Endothelial cell (in vitro differentiated cells): ENCODE measurements at places on chromosomes 7 and 10.

DNA sequence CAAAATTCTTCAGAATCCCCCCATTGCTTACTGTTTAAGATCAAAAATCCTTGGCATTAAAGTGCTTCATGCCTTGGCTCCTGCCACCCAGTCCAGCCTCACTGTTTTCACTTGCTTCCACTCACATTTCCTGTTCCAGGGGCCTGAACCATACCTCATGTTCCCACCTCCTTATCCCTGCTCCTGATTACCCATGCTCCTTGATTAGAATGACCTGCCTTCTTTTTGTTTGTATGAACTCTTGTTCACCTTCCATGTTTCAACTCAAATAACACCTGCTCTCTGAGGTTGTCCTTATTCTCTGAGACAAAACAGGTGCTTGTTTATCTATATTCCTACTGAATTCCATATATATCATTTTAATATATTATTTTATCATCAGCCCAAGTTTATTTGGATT is 77.1 kb upstream of the VSTM2A start:
- DNase-seq, result no peak

DNA sequence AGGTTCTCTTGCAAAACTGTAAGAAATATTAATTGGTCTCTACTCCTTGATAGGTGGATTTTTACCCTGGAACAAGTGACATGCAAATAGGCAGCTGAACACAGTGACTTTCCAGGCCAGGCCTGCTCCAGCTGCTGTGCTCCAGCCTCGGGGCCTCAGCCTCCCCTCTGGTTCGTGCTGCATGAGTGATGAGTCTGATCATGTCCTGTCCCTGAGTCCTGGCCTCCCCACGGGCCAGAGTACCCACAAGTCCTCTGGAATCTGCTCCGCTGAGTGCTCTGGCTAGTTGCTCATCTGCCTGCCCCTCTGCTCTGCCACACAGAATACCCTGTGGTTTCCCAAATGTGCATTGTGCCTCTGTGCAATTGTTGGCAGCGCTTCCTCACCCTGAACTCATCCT is 80.1 kb upstream of the PDZD8 start:
- no peak for DNase-seq

- no peak for DNase-seq
Observed at GRCh38 chr7:15679306-15679705, 7.2 kb downstream of the MEOX2 start.

DNA sequence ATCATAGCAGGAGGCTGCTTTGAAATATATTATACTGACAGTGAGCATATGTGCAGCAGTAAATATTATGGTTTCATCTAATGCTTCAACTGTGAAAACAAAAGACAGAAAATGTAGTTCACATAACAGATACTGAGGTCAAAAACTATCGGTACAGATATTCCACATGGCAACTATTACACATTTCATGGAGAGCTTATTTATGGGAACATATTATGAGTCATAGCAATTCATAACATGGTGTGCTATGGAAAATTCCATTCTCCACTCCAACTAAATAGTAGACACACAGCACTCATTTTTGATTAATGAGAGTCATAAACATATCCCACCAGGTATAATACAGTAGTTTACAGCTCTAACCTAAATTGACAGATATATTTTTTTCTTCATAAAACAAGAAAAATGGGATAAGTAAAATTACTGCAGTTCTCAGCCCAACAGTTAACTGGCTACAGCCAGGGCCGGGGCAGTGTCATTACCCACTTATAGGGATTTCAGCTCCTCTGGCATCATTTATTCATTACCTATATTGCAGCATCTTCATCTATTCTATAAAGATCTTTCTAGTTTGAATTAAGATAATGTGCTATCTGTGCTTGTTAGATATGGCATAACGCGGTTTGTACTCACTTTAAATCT is 475.6 kb upstream of the KLF6 start:
- DNase-seq, result no peak

GRCh38 chr7:11648101-11648500 is 183.9 kb downstream of the THSD7A start:
- DNase-seq, result no peak

- no peak for DNase-seq
Observed at GRCh38 chr10:110612629-110613028, 31.5 kb upstream of the RBM20 start.

GRCh38 chr7:34074421-34074820 is 169.1 kb downstream of the BMPER start:
- no peak for DNase-seq

GRCh38 chr10:58573144-58573543 is 60.5 kb downstream of the BICC1 start:
- no peak for DNase-seq

DNA sequence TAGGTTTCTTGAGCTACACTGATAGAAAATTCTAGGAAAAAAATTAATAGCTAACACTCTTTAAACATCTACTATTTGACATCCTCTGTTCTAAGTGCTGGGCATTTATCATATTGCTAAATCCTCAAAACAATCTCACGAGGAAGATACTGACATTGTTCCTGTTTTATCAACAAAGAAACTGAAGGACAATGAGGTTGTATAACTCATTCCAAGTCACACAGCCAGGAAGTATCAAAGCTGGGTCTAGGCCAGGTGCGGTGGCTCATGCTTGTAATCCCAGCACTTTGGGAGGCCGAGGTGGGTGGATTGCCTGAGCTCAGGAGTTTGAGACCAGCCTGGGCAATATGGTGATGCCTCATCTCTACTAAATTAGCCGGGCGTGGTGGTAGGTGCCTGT is 51.6 kb upstream of the IL6 start:
- no peak for DNase-seq

GRCh38 chr7:142308326-142308725 is 50.5 kb upstream of the PRSS58 start:
- no peak for DNase-seq

DNA sequence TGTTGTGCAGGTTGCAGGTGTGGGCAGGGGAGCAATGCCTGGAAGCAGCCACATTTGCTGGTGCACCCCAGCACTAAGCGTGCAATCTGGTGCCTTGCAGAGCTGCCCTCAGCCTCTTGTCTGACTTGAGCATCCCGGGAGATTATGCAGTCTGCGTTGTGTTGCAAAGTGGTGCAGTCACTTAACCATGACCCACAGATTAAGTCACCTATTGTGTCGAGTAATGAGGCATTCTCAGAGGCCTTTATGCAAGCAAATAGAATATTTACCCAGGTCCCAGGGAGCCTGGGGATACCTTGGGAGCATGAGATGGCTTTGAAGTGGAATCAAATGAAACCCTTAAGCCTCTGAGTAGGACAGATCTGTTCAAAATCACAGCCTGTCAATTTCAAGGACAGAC is 529.0 kb downstream of the TYW1 start:
- DNase-seq, result no peak

DNA sequence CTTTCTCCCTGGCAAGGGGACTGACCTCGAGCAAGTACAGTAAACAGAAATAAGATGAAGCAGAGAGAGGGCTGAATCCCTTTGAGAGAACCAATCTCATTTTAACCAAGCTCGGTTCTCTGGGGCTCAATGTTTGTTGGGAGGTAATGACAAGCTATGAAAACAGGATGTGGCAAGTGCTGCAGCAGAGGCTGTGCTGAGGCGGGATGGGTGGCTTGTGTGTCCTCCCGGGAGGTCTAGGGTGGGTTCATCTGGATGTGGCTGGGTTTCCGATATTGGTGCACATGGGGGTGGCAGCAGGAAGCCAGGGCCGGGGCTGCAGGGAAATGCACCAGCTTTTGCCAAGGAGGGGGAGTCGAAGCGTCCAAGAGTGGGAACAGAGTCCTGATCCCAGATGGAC is 84.5 kb downstream of the AOAH start:
- DNase-seq, result no peak

- no peak for DNase-seq
Observed at GRCh38 chr10:121242741-121243608, 355.3 kb downstream of the FGFR2 start.

GRCh38 chr10:56319386-56319785 is 41.7 kb downstream of the ZWINT start:
- DNase-seq, result no peak

DNA sequence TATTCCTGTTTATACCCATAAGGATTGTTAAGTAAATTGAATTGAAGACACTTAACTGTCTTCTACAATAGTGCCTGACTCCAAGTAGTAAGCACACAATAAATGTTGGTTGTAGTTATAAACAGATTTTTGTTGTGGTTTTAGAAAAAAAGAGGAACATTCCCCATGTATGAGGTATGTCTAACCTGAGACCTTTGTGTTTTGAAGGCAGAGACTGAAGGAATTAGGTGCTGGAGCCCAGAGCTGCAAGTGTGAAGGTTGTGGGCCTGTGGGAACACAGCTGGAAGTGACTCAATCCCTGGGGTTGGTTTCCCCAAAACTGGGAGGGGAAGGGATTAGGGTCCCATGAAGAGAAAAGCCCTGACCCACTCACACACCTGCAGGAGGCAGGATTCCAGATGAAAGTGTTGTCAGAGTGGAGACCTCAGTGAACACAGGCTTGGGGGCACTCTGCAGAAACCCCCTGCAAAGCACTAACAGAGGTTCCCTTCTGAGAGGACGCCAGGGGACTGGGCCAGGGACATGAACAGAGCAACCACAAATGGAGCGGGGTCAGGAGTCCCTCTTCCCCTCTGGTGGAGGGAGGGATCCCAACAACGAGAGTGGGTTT is 265.1 kb upstream of the KLF14 start:
- DNase-seq, result no peak

DNA sequence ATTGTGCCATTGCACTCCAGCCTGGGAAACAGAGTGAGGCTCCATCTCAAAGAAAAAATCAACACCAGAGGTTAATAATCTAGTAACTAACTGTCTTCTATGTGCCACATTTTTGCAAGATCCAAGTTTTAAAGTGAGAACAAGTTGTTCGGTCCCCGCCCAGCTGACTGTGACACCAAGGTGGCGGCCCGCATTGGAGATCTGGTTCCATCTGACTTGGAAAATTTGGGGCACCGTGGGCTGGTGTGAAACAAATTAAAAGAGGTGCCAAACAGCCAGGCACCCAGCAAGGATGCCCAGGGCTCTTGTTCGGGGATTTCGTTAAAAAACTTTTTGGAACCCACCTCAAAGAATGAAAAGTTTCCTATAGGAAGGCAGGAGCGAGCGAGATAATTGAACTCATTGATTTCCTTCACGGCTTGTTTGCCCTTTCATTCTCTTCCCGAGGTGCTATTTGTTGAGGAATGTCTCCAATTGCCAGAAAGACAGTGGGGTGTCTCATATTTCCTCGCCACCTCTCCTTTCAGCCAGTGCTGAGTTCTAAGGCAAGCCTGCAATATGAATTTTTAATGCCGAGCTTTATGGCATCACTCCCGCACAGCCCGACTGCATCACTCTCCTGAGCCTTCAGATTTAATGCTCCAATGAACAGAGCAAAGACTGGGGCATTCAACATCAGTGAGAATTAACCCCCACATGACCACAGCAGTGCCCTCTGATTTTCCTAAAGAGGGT is 156.9 kb upstream of the SH2B2 start:
- no peak for DNase-seq

GRCh38 chr7:90923541-90923997 is 327.4 kb downstream of the CDK14 start:
- no peak for DNase-seq

DNA sequence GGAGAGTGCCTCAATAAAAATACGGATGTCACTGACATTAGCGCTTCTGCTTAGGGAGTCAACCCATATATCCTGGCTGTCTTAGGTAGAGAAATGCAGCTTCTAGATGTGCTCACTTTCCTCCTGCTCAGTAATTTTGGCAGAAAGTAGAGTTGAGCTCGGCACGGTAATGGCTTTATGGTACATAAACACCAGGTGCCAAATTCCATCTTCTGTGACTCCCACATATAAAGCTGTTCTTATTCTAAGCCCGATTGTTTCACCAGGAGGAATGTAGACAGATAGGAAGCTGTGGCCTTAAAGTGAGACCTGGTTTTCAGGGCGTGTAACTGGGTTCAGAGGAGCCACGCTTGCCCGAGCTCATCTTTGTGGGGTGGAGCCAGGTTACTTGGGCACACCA is 143.7 kb downstream of the CREB5 start:
- DNase-seq, result no peak

GRCh38 chr7:116652793-116653192 is 19.2 kb upstream of the MET start:
- DNase-seq, result no peak

- no peak for DNase-seq
Observed at GRCh38 chr10:87674943-87675342, 15.3 kb downstream of the PAPSS2 start.

DNA sequence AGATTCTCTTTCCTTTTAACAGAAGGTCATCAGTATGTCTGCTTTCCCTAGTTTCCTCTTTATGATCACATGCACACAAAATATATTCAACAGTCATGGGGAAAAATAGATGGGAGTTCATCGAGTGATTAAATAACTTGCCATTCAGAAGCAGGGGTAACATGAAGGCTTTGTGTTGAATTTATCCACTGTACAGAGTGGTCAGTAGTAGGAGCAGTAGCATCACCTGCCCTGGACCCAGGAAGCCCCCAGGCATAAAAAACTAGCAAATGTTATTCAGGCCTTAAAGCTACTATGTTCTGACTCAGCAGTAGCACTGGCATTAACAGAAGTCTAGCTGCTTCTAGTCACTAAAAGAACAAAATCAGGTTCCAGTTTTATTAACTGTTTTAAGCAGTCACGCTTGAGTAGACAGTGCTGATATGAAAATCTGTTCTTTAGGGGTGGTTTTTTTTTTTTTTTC is 31.4 kb upstream of the FAM133B start:
- no peak for DNase-seq

DNA sequence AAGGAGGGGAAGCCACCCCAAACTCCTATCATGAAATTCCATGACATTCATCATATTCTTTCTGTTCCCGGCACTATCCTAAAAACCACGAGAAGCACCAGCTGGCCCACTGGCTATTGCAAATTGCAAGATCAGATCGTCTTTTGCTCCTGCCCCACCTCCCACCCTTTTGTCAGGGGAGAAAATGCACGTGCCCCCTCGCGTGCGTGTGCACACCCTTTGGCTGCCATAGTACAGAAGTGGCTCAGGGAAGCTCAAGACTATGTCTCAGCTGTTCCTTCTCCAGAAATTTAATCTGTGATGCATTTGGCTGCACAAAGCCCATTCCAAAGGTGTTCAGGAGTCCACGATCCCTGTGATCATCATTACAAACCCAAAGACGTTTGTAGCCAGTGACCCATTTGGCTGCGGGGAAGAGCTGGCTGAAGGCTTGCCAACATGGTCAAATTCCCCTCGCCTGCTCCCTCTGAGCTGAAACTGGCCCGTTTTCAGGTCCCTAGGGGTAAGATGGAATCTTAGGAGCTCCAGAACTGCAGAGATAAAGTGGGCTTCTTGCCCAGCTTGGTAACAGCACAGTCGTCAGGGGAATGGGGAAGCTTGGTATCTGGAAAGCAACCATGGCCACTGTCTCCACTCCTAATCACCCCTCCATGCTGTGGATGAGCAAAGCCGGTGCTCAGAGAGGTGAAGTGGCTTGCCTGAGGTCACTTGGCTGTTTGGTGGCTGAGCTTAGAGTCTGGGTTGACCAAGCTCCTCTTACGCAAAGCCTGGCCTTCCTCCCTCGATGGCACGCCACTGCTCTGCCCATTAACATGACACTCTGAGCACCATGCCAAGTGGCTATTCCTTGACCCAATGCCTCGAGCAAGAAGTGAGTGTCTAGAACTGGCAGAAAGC is 155.4 kb downstream of the NEURL1 start:
- no peak for DNase-seq

GRCh38 chr10:71889388-71889987 is 38.4 kb upstream of the PSAP start:
- no peak for DNase-seq
